ENCODE measurements at places on chromosomes 4 and X.

DNA sequence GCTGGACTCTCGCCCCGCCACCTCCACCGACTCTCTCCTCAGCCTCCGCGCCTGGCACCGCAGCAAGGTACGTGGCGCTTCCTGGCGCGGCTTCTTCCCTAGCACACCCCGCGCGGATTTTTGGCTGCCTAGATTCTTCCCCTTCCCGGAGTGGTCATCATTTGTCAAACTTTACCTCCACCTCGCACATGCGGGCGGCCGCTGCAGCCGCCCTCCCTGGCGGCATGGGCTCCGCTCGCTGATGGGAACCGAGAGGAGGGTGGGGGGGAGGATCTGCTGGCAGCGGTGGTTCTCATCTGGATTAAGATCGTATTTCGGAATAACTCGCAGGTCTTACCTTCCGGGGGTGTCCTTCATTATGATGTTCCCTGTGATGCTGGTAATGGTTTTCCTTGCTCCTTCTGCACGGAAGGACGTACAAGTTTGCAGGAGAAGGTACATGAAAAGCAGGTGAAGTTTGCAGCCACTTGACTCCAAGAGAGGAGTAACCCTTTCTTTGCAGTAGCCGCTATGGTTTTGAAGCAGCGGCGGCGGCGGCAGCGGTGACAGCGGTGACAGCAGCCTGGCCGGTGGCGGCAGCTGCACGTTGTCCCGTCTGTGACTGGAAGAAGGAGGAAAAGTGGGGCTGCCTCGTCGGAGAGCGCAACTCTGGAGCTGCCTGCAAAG, 2183.9 kb upstream of the TENM3 start:
- DNase-seq = peak; percentile 18

DNA sequence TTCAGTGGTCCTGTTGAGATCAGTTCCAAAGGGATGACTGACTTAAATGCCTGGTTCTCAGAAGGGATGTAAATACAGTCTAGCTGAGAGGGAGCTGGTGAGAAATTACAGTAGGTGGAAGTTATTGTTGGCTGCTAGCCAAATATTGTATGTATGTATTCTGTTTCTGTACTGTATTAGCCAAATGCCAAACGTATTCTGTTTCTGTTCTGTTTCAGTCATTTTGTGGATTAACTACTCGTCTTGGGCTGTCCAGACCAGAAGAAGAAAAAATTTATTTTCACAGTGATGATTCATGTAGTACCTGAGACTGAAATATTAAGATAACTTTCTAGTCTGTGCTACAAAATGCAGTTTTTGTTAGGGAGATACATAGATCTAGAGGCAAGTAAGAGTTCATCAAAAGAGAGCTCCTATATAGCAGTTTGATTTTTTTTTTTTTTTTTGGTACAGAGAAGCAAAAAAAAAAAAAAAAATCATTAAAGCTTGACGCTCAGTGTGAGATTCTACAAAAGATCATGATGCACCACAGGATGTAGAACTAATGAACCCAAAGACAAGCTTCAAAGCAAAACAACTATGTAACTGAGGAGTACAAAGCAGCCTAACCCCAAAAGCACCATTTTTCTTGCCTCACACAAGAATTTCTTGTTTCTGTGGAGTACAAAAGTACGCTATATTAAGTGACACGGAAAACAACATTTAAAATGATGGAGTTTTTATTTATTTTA, 54.8 kb downstream of the CASP6 start:
- DNase-seq = no peak

DNA sequence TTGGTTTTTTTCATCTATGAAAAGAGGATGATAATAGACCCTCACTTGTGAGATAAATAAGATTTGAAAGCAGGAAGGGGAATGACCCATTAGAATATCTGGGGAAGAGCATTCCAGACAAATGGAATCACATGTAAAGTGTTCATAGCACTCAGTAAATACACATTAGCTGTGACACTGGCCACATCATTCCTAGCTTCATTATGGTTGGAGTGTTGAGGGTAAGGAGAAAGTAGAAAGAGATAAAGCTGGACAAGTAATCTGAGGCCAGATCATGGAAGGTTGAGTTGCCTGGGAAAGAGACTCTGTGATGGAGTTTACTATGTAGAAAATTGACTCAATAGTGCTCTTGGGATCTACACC, 6.9 kb upstream of the PGRMC1 start:
- DNase-seq = no peak

DNA sequence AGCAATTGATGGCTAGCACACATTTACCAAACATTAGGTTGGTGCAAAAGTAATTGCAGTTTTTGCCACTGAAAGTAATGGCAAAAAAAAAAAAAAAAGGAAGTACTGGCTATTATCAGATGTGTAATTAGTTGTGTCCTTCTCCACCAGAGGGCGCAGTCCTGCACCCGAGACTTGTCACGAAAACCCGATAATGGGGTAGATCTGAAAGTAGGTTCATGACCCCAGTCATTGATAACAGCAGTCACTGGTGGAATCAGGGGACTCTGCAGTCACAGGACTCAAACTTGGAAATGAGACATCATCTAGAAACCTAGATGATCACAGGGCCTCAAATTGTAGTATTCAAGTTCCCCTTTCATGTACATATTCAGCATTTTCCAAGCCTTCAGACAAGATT, 13.1 kb upstream of the ACOT9 start:
- peak; percentile 43 for DNase-seq

DNA sequence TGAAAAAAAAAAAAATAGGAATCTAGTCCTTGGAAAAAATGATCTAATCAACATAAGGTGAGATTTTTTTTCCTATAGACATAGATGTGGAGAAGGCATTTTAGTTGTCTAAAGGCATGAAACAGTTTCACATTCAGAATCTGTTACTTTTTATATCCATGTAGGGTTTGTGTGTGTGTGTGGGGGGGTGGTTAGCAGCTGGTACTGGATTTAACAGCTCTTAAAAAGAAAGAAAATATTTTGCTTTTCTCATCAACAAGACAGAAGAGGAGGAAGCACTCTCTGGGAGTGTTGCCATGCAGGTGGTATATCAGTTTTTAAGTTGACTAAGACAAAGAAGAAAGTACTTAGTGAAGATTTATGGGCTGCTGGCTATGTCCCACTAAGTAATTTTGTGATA, 122.3 kb downstream of the VCX3B start:
- DNase-seq = no peak

- no peak for DNase-seq
Observed at GRCh38 chr4:71380788-71381187, 42.0 kb downstream of the SLC4A4 start.

Measured in cerebellar cortex (tissue), 1 donor.